ENCODE measurements at places on chromosomes 11 and 22.

- peak; percentile 56 for DNase-seq
Measured at GRCh38 chr22:50250555-50251476, at the start of gene HDAC10. Gene HDAC10 (minus strand): TSS chr22:50251265. CDS start chr22:50251032, 233 bp downstream.

DNA sequence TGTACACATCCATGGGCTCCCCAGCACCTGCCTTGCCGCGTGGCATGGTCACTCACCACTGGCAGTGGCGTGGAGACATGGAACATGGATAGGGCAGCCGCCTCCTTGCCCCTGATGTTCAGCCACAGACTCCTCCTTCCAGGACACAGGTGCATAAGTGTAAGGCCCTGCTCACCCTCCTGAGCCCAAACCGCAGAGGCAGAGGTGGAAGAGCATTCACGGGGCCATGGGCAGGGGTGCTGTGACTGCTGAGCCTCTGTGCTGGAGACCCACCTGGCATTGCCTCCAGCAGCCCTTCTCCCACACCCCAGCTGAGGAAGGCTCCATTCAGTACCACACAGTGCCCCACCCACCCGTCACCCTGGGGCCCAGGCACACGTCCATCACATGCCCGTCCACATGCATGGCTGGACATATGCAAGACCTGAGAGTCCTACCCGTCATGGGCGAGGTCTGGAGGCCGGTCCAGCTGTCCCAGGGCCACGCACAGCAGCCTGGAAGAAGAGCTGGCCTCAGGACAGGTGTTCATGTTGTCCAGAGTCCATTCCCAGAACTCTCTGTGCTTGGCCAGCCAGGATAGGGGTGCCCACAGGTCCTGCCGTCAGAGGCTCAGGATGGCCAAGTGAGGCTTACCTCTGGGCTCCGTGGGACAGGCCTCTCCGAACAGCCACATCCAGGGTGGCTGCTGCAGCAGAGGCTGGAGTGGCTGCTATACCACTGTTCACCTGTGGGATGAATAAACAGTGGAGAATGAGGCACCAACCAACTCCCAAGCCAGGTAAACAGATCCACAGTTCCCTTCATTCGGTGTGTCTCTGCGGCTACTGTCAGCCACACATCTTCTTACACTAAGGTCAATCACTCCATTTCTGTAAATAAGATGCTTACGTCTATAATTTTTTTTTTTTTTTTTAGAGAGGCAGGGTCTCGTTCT, 1.7 kb upstream of the TUBGCP6 start:
- no peak for DNase-seq

DNA sequence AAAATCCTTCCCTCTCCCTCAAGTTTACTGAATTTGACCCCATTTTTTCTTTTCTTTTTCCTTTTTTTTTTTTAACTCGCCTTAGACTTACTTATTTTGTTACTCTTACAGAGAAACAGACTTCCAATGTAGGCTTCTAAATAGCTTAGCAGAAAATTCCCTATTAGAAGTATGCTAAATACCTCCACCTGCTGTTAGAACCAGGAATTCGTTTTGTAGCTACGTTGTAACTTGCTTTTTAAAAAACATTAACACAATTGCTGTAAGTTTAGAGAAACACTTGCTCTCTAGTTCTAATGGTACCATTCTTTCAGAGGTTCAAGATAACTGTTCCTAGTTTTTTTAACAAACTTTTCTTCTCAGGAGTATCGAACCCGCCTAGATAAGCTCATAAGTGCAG, 324.2 kb downstream of the DCDC1 start:
- no peak for DNase-seq

- DNase-seq, result no peak
Measured at GRCh38 chr11:73157101-73158010, 15.2 kb upstream of the FCHSD2 start.

- no peak for DNase-seq
Measured at GRCh38 chr22:41912338-41913039, 2.4 kb downstream of the SHISA8 start.

- no peak for DNase-seq
Measured at GRCh38 chr11:33970984-33971466, 79.1 kb upstream of the LMO2 start.

GRCh38 chr11:43690929-43691725, 10.6 kb downstream of the HSD17B12 start:
- DNase-seq, result no peak

DNA sequence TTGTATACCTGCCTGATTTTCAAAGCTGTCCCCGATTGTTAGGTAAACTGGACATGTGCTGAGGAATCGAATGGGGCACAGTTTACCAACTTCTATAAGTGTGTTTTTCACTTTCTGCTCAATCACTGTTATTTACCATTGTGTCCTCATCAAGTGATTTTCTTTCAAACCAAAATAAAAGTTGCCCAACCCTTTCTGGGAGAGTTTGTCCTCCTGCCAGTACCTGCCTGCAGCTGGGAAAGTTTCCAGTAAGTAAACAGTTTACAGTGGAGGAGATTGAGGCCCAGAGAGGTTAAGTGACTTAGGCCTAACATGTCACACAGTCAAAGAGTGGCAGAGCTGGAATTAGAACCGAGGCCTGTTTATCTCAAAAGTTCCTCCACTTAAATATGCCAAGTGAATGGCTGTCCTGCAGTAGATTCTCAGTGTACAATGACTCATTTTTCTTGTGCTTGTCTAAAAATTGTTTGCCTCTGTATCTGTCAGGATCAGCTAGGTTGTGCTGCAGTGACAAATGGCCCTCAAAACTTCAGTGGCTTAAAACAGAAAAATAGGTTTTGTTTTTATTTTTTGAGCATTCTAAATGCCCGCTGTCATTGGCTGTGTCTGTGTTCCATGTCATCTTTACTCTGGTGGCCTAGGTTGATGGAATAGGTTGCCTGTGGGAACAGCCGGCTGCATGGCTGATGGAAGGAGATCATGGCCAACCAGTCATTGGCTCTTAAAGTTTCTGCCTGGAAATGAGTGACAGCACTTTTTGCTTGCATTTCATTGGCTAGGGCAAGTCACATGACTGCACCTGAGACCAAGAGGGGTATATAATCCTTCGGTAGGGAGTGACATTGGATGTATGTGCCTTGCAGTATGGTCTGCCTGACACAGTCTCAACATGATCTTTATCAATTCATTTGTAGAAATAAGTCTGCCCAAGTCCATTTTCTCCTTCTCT, 61.8 kb upstream of the CRYBB3 start:
- DNase-seq, result no peak

Measured in stimulated activated CD4-positive, alpha-beta T cell treated with anti-CD3 and anti-CD28 coated beads, Interleukin-1b, Interleukin-23, amount 100 ng/mL, for 24 hours (primary cell).